Right ventricle myocardium inferior (tissue), 1 donor: ENCODE measurements at places on chromosomes 12 and 14. TPM values are rescaled to one million over a fixed set of nuclear protein-coding genes. Genes with fewer than 3 reads are reported as not detected.

Gene KLRC2
- not detected for total RNA-seq

Gene CCND2
- total RNA-seq: 214 TPM

Gene SCNN1A
- 0.46 TPM for total RNA-seq

Gene CDCA3
- 1.2 TPM for total RNA-seq

Gene GYS2
- total RNA-seq: not detected

Gene CLEC2B
- 6.8 TPM for total RNA-seq

Gene NXPH4
- 0.60 TPM for total RNA-seq

Gene CYP27B1
- total RNA-seq: 0.49 TPM

Gene GPR135
- 1.5 TPM for total RNA-seq

Gene NID2
- 41.8 TPM for total RNA-seq

Gene NUP107
- total RNA-seq: 19.1 TPM

Gene FERMT2
- total RNA-seq: 127 TPM

DNA sequence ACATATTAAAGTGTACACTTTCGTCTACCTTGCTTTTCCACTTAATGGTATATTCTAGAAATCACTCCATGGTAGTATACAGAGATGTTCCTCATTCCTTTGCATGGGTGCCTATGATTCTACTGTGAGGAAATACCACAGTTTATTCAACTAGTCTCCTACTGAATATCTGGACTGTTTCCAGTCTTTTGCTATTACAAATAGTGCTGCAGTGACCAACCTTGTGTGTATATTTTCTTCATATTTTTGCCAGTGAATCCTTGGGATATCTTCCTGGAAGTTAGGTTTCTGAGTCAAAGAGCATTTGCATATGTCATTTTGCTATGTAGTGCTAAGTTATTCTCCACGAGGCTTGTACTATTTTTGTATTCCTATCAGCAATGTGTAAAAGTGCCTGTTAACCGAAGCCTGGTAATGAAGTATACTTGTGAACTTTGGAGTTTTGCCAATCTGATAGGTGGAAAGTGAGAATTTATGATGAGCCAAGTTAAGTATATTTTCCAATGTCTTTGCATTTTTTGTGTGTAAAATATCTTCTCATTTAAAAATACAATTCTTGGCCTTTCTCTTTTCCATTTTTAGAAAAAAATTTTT, 31.3 kb upstream of the TMEM263 start:
- no peak for DNase-seq

GRCh38 chr12:52362118-52362726, 5.1 kb downstream of the KRT85 start:
- DNase-seq: no peak

GRCh38 chr12:122895320-122895703, 612 bp downstream of the VPS37B start:
- DNase-seq: no peak

DNA sequence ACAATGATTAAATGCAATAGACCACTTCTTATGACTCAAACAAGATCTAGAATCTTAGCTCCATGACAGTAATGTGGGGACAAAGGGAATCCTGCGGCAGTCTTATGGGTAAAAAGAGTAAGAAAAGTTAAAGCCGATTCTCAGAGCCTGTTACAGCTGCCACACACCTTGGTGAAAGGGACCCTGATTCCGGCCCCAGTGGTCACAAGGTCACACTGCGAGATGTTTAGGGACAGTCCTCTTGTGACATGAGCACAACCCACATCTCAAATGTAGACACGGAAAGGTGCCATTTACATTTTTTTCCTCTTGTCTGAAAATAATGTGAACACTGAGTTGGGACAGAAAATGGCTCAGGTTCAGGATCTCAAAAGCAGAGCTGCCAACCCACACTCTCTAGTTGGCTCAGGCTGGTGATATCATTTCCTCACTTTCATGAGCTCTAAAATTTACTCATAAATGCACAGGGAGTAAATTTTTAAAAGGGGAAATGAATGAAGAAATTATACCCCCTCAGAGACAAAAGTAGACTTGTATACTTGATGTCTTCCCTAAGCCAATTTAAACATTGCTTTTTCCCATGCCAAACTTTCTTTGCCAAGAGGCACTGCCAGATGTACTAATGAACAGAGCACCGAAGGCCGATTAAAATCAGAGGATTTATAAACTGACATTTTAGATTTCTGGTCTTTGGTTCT, 113.1 kb upstream of the OVCH1 start:
- no peak for DNase-seq

DNA sequence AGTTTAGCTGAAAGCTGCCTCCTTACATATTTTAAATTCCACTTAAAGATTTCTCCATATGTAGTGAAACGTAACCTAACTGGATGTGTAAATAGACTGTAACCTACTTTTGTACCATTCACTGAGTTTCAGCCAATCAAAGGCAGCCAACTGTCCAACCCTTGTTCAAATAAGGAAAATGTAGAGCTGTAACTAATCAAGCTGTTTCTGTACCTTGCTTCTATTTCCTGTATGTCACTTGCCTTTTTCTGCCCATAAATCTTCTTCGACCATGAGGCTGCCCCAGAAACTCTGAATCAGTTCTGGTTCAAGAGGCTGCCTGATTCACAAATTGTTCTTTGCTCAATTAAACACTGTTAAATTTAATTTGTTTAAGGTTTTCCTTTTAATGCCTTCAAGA, 6.3 kb downstream of the SLC7A8 start:
- DNase-seq: no peak

GRCh38 chr12:117750657-117751056, 218.1 kb downstream of the KSR2 start:
- no peak for DNase-seq

GRCh38 chr12:28308891-28309290, 118.6 kb downstream of the CCDC91 start:
- DNase-seq: no peak

DNA sequence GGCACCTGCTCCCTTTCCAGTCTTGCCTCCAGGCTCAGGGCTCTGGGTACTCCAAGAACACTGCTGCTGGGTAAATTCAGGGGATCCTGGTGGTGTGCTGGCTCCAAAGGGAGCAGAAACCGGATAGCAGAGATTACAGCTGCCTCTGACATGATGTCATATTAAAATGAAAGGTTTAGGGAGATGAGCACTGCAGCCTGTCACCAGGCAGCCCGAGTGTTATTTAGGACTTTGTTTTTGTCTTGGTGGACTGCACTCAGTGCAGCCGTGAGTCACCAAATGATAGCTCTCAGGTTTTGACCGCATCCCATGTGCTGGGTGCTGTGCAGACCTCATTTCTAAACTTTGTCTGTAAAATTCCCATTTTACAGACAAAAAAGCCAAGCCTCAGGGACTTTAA, 266.0 kb upstream of the CRY1 start:
- DNase-seq: no peak

GRCh38 chr12:98373025-98373554, 142.3 kb upstream of the TMPO start:
- no peak for DNase-seq

DNA sequence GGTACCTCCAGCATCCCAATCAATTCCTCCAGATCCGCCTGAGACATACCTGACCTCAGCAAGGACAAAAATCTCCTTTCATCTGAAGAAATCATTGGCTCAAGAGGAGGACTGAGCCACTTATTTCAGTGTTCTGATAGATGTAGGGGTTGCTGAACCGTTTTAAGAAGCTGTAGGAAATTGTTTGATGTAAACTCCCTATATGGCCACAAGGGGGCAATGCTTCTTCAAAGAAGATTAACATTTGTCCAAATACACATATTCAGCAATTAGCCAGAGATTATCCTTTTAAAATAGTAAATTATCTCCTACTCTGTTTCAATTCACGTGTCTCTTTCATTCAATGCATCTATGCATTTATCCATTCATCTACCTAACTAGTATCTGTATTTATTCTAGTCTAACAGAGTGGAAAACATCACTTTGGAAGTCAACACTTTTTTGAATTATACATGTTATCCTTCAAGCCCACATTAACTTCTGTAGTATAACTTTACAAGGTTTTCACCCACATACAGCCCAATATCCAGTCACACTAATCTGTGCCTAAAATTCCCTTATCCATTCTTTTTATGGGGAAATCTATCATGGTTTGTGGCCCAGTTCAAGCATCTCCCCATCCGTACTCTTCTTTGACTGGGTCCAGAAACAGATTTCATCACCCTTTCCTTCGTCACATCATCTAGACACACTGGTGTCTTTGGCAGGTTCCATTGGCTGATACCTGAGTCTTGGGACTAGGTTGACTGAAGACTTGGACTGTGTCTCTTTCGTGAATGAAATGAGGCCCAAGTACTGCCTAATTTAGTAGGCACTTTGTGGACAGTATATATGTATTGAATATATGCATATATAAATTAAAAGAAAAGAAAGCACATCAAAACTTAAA, 411.0 kb upstream of the OR4E1 start:
- no peak for DNase-seq

GRCh38 chr12:116612436-116612835, 53.3 kb downstream of the MAP1LC3B2 start:
- DNase-seq: no peak

DNA sequence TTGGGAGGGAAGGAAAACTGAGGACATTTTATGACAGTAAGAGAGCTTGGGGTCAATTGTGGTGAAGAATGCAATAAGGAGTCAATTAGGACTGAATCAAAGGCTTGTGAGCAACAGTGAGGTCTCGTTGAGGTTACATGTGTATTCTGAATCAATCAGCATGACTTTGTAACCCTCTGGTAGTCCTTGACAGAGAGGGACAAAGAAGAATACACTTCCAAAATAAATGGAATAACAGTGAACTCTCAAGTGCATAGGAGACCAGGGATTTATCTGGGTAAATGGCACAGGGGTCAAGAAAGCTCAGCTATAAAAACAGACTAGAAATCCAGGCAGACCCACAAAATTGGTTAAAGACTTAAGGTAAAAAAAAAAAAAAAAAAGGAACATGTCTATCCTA, 85.1 kb upstream of the NAV3 start:
- DNase-seq: no peak

DNA sequence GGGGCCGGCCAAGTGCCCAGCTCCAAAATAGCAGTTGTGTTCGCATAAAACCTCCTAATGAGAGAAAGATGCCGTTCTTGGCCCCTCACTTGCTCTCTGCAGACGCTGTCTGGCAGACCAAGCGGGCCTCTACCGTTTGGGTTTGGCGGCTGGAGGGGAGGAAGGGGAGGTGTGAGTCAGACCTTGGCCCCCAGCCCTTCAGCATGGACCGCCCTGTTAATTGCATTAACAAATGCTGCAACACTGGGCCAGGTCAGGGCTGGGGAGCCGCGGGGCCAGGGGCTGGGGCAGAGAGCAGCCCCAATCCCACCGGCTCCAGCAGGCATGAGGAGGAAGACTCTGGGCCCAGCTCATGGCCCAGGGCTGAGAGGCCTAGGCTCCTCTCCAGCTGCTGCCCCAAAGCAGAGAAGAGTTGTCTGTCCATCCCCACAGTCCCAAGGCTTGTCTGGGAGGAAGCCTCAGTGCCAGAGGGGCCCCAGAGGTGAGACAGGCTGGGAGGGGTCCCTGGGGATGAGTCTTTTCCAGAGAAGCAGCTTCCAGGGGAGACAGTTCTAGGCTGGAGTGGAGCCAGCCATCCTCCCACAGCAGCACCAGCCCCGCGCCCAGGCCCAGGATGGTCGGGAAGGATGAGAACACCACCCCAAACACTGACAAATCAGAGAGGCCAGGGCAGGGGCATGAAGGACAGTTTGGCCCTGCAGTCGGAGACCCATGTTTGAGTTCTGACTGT, 16.9 kb downstream of the LTBP2 start:
- DNase-seq: peak; percentile 81

GRCh38 chr14:76695263-76695920, 65.9 kb upstream of the VASH1 start:
- no peak for DNase-seq

DNA sequence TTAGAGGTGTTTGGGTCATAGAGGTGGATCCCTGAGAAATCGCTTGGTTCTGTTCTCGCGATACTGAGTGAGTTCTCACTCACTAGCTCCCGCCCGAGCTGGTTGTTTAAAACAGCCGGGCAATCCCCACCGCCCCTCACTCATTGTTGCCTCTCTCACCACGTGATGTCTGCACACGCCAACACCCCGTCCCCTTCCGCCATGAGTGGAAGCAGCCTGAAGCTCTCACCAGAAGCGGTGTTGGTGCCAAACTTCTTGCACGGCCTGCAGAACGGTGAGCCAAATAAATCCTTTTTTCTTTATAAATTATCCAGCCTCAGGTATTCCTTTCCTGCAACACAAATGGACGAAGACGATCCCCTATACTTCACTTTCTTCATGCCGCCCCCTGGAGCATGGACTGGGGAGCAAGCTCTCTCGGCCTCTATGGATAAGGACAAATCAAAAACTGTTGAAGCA, 45.4 kb upstream of the CCND2 start:
- no peak for DNase-seq

DNA sequence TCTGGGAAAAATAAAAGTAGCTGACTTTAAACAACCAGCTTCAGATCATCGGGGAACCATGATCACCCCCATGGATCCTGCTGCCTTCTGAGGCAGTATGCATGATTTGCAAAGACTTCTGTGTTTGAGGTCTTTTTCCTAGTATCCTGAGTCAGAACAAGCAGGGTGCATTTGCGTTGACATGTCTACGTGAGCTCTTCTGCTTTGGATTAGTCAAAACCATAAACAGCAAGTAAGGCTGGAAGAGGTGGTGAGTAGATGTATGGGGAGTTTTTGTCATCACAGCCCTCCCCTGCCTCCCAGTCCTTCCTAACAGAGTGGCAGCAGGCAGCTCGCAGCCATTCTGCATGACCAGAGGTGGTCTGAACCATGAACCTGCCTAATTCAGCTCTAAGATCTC, 24.1 kb downstream of the PLEKHG7 start:
- DNase-seq: no peak

DNA sequence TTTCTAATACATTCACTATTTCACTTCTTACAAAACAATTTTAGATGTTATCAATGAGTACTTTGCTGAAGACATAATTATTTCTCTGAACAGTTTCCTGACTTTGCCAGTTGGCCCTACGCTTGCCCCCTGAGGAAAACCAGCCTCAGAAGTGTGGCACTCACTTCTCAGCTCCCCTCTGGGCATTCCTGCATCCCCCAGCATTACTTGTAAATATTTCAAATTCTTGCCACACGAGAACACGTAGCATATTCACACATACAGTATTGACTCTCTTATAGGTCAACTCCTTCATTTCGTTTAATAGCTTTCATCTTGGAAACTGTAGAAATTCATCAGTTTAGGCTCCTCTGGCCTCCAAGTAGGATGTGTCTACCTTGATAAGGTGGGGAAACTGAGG, 65.2 kb downstream of the OTX2 start:
- DNase-seq: no peak

- DNase-seq: no peak
Observed at GRCh38 chr12:102379346-102380162, 100.8 kb downstream of the IGF1 start.

DNA sequence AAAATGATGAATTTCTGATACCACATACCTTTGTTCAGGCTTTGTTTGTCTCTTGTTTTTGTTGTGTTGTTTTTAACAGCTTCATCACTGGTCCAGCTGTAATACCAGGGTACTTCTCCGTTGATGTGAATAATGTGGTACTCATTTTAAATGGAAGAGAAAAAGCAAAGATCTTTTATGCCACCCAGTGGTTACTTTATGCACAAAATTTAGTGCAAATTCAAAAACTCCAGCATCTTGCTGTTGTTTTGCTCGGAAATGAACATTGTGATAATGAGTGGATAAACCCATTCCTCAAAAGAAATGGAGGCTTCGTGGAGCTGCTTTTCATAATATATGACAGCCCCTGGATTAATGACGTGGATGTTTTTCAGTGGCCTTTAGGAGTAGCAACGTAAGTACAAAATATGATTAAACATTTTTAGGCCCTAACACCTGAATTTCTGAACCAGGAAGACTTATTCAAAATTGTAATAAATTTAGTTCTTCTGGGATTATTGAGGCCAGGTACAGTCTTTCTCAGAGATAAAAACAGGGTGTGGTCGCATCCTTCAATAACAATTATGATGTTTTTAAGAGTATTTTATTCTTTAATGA, 22.4 kb downstream of the RXYLT1 start:
- DNase-seq: no peak

GRCh38 chr12:78790148-78790547, 74.4 kb upstream of the SYT1 start:
- DNase-seq: no peak
